Stimulated activated naive CD4-positive, alpha-beta T cell treated with Interleukin-2 at 50 U/mL for 16 hours (primary cell): ENCODE measurements at places on chromosomes 3 and 15.

GRCh38 chr3:177778633-177779032 is 581.4 kb upstream of the TBL1XR1 start:
- DNase-seq: no peak

DNA sequence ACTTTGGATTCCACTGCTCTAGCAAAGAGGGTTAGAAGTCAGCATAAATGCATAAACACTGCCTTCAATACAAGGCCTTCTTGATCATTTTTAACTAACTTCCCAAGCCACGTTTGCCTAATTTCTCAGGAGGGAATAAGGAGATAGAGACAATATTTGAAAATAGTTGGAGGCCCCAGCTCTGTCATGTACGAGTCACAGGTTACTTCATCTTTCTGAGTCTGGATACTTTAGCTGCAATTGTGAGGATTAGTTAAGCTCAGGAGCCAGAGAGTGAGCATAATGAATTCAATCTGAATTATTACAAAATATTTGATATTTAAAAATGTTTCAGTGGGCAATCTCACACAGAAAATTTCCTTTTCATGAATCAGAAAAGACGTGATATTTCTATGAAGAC is 298.9 kb downstream of the SHOX2 start:
- no peak for DNase-seq

DNA sequence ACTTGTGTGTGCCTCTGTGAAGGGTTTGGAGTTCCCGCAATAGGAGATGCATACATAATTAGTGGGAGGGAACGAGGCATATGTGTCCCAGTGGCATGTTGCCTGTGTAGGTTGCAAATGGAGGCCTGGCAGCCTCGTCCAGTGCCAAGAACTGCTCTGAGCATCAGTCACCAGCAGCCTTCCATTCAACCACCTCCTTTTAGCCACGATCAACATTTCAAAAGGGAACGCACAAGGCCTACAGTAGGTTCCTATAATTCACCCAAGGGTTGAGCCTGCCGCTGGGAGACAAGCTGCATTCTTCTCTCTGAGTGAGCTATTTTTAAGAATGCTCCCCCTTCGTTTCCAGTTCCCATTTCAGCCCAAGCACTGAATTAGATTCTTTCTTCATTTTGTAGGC is 78.8 kb upstream of the CTNNB1 start:
- no peak for DNase-seq

- DNase-seq: peak; percentile 38
These were observed 222.8 kb downstream of the FOXP1 start for GRCh38 chr3:71360764-71361163.

DNA sequence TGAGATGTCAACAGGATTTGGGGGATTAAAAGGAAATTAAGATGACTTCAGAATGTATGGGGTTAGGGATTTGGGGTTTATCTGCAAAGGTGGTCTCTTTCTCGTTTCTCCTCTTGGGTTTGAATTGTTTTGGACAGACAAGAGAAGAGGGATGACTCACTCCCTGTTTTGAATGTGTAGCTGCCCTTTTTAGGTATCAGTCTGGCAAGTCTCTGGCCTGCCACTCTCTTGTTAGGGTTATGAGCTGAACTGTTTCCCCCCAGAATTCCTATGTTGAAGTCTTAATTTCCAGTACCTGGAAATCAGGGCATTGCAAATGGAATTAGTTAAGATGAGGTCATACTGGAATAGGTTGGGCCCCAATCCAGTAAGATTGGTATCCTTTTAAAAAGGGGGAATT is 291.7 kb downstream of the MEX3B start:
- no peak for DNase-seq

- no peak for DNase-seq
These were observed 28.7 kb upstream of the LHFPL4 start for GRCh38 chr3:9582332-9582731.

- DNase-seq: no peak
These were observed 8.9 kb downstream of the CHDH start for GRCh38 chr3:53837331-53837730.
